NAMALWA (cell line): ENCODE measurements at places on chromosomes 4 and X.

DNA sequence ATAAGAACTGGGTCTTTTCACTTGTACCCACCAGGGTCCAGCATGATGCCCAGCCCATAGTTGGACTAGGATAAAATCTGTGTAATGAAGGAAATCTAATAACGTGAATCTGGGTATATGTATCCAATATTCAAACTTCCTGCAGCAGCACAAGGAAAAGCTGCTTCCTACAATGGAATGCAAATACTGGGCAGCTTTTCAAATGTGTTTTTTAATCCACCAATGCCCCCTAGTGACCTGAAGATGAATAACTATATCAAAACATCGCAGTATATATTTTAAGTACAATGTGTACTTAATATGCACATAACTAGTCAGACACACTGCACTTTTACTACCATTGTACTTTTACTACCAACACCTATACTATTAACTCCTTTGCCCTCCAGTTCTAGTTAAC, 5.3 kb downstream of the APOO start:
- peak; percentile 66 for DNase-seq

DNA sequence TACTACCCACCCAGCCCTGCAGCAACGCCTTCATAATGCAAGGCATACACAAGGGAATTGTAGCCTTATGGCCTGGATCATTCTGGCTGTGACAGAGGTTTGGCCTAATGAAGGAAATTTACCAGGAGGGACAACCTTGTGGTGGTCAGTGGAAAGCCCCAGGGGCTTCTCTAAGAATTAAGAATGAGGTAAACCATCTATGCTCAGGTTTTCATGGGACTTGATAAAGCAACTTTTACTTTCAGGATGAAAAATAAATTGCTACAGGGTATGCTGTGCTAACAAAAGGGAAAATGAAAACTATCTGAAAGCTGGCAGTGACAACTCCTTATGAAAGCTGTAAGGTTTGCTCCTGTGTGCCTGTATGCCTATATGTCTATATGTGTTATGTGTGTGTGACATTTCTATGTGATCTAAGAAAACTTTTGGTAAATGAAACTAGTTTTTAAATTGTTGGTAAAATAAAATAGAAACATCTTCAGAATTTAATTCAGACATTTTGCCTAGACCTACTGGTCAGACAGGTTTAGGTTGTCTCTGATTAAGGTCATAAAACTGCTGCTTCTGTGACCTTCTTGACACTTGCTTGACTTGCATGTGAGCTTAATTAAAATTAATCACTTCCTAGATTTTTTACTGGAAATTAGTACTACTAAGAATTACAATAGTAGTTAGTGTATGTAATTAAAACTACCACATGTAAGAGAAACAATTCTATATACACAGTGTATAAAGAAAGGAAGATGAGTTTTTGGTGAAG, 19.9 kb upstream of the TXK start:
- DNase-seq: no peak

DNA sequence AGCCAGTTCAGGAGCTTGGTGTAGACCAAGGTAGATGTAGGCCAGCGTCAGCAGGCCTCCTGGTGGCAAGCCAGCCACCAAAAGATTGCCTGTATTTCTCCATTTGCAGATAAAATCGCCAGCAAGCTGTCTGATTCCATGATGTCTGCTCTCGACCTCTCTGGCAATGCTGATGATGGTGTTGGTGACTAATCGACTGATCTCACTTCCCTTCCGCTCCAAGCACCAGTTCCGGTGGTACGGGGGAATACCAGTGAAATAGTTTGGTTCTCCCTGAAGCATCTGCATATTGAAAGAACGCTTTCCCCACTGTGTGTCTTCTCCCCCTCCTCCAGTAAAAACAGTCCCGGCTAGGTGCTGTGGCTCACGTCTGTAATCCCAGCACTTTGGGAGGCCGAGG, 30.4 kb downstream of the GNL3L start:
- no peak for DNase-seq

- DNase-seq: no peak
Measured at GRCh38 chr4:58225460-58225859, 1115.3 kb upstream of the IGFBP7 start.

DNA sequence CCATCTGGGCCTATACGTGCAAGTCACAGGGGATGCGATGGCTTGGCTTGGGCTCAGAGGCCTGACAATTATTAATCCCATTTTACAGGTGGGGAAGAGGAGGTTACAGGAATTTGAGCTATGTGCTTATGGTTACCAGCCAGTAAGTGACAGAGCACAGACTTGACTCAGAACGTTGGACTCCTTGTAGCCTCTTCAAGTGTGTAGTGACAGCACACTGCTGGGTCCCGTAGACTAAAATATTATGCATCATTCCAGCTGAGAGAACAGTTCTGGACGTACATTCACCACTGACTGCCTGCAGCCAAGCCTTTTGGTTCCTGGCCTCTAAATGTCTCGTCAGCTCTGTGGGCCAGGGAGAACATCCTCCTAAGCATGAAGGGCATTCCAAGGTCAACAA, 314.5 kb downstream of the GPAT3 start:
- no peak for DNase-seq

GRCh38 chrX:118513120-118513898, 17.7 kb downstream of the DOCK11 start:
- no peak for DNase-seq

GRCh38 chr4:141686146-141686775, 49.9 kb downstream of the IL15 start:
- no peak for DNase-seq

- DNase-seq: no peak
Measured at GRCh38 chr4:17258106-17258505, 253.8 kb downstream of the QDPR start.

DNA sequence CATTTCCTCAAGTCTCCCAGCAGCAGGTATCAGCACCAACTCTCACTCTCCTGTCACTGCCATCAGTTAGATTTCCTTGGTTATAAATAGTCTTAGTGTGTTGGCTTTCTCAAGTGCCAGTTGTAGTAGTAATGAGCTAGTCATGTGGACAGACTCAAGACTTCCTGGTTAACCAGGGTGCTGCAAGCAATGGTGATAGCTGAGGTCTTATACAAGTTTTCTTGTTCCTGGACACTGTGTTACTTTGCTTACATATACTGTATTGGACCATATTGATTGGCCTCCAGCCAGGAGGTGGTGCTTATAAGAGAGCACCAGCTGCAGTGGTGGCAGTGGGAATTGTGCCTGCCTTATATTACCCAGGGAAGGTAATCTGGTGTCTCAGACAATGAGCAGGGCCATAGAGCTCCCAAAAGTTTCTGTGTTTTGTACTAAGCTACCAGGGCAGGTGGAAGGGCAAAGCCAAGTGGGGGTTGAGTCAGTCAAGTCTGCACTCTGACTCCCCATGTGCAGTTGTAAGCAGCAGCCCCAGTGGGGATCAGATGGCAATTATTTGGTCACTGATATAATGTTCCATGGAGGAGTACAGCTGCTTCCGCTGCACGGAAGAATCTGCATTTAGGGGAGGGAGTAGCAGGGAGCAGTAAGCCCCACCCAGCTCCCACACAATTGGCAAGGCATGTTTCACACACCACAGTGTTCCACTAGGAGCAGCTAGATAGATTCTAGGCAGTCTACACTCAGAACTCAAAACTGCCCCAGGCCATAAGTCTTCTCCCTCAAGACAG, 24.1 kb upstream of the ZDHHC15 start:
- DNase-seq: no peak

GRCh38 chrX:142998447-142999198, 27.1 kb upstream of the SPANXN4 start:
- no peak for DNase-seq

DNA sequence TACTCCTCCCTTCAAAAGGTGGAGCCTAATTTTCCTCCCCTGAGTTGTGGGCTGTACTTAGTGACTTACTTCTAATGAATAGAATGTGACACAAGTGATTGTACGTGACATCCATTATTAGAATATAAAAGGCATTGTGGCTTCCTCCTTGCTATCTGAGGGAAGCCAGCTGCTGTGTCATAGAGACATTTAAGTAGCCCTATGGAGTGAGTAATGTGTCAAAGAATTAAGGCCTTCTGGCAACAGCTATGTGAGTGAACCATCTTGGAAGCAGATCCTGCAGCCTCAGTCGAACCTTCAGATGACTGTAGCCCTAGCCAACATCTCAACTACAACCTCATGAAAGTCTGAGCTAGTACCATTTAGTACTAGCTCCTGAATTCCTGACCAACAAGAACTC, 76.1 kb downstream of the BCOR start:
- DNase-seq: no peak

DNA sequence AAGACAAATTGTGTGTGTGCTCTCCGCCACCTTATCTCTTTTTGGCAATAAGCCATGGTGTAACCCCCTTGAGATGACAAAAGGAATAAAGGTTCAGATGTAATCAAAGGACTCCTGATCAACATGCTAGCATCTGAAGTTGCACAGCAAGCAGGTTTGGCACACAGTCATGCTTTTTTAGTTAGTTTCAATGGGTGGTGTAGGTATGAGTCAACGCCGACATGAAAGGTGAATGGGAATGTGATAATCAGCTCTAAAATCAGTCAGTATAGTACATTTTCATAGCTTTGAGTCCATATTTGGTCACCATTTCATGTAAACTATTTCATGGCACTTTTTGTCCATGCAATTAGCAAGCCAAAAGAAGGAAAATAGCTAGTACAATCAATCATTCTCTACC, 50.4 kb upstream of the ETNPPL start:
- no peak for DNase-seq

- no peak for DNase-seq
Measured at GRCh38 chr4:152917543-152918395, 18.4 kb upstream of the FHDC1 start.

DNA sequence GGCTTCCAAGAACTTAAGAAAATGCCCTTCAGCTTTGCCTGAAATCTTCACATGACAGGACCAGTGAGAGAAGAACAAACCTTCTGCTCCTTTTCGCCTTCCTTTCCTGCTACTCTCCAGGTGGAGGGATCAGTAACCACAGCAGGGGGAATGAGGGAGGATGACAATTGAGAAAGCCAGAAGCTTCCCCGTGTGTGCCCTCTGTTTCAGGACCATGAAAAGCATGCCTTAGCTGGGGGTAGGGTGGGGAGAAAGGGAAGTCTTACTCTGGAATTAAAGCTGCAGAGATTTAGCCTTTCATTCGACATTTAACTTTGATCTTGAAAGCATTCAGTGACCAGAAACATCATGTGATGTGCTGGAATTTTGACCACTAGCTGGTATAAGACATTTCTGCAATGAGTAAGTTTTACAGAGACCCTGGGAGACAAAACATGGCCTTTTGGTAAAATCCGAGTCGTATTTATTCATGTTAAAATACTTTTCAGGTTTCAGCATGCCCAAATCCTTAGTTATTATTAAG, 10.6 kb upstream of the PUDP start:
- no peak for DNase-seq

- no peak for DNase-seq
Measured at GRCh38 chrX:107454302-107454701, 4.8 kb downstream of the FRMPD3 start.

- no peak for DNase-seq
Measured at GRCh38 chr4:158428242-158428641, 93.4 kb upstream of the RXFP1 start.

- no peak for DNase-seq
Measured at GRCh38 chr4:91243132-91243531, 1060.6 kb upstream of the GRID2 start.

DNA sequence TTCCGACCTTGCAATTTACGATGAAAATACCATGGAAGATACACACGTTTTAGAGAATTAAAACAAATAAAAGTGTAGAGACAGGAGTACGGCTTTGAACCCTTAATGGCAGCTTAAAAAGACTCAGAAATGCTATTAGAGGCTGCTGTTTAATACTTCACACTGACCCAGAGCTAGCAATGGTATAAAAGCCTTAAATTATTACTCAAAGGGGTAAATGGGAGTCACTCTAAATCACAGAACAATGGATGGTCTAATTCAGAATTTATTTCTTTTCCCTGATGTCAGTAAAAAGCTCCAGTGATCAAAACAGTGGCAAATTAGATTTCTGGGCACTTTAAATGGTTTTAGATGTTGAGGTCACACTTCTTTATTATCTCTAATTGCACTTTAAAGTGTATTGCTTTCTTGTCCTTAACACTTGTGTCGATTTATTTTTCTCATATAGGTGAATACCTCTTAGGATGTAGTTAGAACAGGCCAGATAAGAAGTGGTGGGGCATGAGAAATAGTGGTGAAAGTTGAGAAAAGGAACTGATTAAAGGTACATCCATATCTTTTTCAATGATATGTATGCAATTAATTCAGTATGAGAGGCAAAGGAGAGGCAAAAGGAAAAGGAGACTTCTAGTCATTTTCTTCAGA, 252.4 kb upstream of the ANKRD50 start:
- no peak for DNase-seq

- no peak for DNase-seq
Measured at GRCh38 chr4:8497762-8498161, 57.2 kb downstream of the TRMT44 start.

DNA sequence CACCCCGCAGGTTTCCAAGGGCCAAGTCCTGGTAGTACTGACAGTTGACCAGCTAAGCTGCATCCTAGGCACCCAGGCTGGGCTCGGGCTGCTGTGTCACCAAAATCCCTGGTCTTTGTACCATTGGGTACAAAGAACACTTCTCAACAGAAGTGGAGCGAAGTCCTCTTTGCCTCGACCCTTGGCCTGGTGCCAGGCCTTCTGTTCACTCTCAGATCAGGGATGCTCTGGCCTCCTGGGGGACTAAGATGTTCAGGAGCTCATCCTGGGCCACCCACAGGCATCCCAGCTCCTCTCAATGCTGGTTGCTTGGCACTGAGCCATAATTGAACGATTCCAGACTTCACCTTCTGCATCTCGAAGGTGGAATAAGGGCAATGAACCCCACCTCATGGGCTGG, 13.8 kb upstream of the SLC2A9 start:
- DNase-seq: no peak

- DNase-seq: no peak
Measured at GRCh38 chr4:85500110-85500867, 25.3 kb downstream of the ARHGAP24 start.

DNA sequence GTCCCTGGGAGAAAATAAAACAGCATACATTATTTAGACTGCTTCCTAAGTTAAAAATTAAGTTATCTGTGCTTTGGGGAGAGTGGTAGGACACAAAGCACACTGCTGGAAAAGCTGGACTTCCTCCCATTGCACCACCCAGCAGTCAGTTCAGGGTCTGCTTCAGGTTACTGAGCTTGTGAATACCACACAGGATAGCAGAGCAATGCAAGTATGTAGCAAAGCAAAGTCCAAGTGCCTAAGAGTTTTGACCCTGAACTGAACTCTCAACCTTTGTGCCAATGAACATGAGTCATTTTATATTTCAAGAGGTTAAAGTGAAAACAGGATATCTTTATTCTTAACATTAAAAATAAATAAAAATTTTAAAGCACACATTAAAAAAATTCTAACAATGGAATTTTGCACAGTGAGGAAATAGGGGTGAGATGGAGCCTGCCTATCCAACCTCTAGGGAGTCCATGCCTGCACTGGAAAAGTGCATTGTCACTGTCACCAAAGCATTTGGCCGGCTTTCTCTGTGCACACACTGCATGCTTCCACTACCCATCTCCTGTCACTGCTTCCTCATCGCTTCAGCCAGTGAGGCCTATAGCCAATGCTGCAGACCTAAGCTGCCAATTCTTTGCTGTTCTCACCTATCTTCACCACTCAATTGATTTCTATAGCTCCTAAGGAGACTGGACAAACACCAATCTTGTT, 50.9 kb downstream of the ABCG2 start:
- no peak for DNase-seq

- DNase-seq: no peak
Measured at GRCh38 chr4:149349541-149349940, 466.1 kb downstream of the IQCM start.

- no peak for DNase-seq
Measured at GRCh38 chr4:6957148-6957520, 47.5 kb downstream of the TBC1D14 start.
